ENCODE measurements at places on chromosomes 2 and 18. TPM values are rescaled to one million over a fixed set of nuclear protein-coding genes. Genes with fewer than 3 reads are reported as not detected.

DNA sequence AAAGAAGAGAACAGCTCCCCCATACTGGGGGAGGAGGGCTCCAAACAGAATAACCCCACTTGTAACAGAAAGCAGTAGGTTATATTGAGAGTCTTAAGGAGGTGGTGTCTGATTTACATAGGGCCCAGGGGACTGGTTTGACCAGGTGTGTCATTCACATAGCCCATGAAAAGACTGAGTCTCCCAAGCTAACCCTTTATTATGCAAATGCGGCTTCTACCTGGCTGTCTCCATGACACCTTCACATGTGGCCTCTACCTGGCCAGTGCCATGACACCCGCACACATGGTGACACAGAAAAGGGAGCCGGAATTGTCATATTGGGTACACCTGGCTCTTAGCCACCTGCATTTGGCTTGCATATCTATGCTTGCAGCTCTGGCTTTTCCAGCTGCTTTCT, 1057.2 kb upstream of the PIK3C3 start:
- H3K4me1 ChIP-seq = no peaks in the 10 kb centered on the region
- no peak overlapping the region for H3K4me3 ChIP-seq
- H3K27ac ChIP-seq = no peak overlapping the region
- no peaks in the 10 kb centered on the region for H3K27me3 ChIP-seq

Gene PSMA8
- total RNA-seq = not detected

Gene SMYD1
- total RNA-seq = 26.0 TPM

- no peak for DNase-seq
- peak overlapping the region; percentile 68 for H3K27ac ChIP-seq
- no peaks in the 10 kb centered on the region for H3K36me3 ChIP-seq
Measured at GRCh38 chr2:231542136-231542535, 11.9 kb upstream of the NMUR1 start.

GRCh38 chr2:56133441-56133840, 50.3 kb upstream of the CCDC85A start:
- H3K4me1 ChIP-seq = no peaks in the 10 kb centered on the region
- no peak overlapping the region for H3K27ac ChIP-seq
- H3K27me3 ChIP-seq = no peaks in the 10 kb centered on the region
- no peak for DNase-seq
- no peaks in the 10 kb centered on the region for H3K36me3 ChIP-seq
- no peak overlapping the region for H3K4me3 ChIP-seq

Gene CDH7
- total RNA-seq = not detected

Gene TMEFF2
- 0.16 TPM for total RNA-seq
